ENCODE measurements at places on chromosomes 6 and 20.
A peak's percentile ranks its signal among the peaks of the same experiment; 100 is the strongest.

GRCh38 chr6:20605581-20605980 lies 71.3 kb downstream of the CDKAL1 start:
- DNase-seq = no peak

DNA sequence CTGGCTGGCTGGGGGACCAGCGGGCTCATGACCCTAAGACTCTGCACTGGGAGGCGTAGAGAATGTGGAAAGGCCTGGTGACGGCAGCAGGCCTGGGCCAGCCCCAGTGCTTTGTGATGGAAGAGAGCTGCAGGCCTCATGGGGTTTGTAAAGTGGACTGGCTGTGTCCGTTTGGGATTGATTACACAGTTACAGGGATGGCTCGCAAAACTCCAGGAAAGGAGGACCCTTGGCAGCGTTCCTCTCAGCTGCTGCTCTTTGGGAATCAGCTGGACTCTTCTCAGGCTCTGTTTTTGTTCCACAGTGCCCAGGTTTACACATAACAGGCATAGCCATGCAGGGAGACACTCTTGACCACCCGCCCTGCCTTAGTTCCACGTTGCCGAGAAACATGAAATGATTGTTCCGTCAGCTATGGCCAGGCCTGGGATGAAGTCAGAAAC lies 89.0 kb downstream of the SLX4IP start:
- DNase-seq = no peak

DNA sequence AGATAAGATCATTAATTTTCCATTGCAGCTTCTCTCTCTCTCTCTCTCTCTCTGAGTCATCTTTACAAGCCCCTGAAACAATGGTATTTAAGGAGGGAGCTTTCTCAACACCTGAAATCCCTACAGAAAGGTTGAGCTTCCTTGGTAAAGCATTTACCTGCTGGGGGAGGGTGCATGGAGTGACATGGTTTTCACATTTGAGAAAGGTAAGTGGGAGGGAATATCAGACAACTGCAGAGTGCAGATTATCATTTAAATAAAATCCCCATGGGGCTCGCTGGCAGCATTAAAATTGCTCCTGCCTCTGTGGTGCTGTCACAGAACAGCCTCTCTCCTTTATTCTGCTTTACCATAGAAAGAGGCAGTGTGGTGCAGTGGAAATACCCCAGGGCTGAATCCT lies 10.3 kb upstream of the PDYN start:
- no peak for DNase-seq

DNA sequence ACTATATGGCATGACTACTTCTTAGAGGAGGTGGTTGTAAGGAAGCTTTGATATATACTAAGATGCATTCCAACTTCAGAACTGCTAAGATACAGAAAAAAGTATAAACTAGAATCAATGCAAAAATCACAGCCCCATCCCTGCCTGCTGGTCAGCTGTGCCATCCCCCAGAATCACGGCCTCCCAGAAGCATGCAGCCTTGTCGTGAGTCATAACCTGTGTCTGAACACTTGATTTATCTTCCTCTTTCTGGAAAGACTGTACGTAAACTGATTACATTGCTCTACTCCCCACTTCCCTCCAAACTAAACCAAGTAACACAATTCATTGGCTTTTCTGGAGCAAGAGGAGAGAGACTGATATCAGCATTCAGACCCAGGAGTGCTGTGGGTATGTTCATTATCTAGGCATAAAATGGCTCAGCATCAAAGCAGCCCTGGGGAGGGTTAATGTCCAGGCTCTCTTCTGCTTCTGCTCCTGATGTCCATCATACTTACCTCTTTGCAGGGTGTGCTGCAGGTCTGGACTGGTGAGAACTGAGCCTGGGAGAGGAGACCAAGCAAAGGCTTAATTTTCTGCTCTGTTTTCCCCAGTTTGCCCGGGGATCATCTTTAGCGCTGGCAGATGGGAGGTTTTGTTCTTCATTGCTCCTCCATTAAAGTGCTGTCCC lies 18.4 kb downstream of the SCP2D1 start:
- DNase-seq = no peak

GRCh38 chr6:105898286-105898685 lies 187.8 kb upstream of the PRDM1 start:
- DNase-seq = peak; percentile 19

DNA sequence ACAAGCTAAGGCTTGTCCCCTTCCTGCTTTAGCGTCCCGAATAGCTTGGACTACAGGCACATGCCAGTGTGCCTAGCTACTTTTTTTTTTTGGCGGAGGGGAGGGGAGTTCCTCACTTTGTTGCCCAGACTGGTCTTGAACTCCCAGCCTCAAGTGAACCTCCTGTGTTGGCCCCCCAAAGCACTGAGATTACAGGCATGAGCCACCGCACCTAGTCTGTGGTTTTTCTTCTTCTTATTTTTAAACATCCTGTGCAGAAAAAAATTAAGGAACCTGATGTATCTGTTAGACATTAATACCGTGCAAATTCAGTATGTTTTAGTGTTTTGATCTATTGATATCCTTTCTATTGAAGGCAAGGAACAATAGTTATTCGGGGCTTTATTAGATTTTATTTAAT lies 25.7 kb downstream of the HIVEP1 start:
- DNase-seq = no peak

GRCh38 chr6:167543602-167544497 lies 219.0 kb downstream of the TTLL2 start:
- no peak for DNase-seq

GRCh38 chr6:13653296-13653695 lies 38.2 kb downstream of the NOL7 start:
- DNase-seq = no peak

GRCh38 chr6:44073612-44074438 lies 53.4 kb downstream of the MRPL14 start:
- peak; percentile 20 for DNase-seq

DNA sequence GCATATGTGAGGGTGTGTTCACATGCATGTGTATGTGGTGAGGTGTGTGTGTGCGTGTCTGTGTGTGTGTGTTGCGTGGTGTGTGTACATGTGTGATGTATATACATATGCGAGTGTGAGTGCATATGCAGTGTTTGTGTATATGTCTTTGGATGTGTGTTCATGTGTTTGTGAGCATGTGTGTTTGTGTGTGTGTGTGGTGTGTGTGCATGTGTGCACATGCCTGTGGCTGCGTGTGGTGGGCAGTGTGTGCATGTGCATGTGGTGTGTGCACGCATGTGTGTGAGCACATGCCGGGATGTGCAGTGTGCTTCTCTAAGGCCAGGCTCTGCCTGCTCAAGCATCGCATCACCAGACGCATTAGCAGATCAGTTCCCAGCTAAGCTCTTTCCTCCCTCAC lies 5.7 kb downstream of the THBS2 start:
- no peak for DNase-seq

GRCh38 chr6:150723857-150724256 lies 124.2 kb downstream of the PLEKHG1 start:
- DNase-seq = no peak

DNA sequence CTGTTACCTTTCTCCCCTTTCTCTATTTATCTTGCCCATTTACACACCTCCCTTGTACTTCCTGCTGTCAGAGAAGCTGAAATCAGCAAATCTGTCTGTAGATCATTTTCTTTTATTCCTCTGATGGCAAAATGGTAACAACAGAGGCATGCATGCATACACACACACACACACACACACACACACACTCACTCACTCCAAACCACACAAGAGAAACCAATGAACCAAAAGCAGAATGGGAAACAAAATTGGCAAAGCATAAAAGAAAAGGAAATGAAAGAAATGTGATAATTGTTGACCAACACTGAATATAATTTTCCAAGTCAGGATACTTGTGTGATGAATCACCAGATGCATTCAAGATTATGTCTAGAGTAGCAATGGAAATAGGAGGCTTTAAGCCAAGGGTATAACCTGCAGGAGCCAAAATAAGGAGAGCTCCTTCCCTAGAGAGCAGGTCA lies 172.4 kb downstream of the PLCB4 start:
- no peak for DNase-seq

- DNase-seq = no peak
These were observed 90.0 kb downstream of the RAMACL start for GRCh38 chr6:166496460-166496859.

DNA sequence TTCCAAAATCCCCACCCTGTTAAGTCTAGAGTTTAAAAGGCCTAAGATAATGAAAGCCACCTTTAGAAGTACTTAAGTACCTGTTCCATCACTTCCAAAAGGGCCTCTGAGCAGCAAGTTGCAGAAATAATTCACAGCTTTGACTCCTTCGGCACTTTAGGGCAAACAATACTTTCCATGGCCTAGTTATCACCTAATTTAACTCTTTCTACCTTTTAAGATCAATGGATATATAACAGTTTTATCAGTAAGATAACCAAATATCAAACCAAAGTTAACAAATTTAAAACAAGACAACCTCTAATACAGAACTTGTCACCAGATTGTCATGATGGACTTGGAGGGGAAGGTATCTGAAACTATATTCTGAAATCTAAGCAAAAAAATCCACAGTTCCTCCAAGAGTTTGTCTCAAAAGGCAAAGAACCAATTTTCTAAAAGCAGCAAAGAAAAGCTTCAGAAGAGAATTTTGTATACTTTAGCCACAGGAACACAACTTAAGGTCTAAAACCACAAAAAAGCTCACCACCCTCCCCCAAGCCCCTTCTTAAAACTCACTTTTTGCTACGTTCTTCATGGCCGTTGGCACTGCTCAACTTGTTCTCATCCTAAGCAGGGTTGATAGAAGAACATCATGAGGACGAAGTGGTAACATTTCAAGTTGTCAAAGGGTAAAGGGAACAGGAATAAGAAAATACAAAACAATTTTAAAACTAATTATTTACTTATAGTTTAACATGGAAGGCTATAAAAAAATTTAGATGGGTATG lies 3.5 kb downstream of the RBM39 start:
- DNase-seq = no peak

GRCh38 chr20:51096582-51097267 lies 73.8 kb upstream of the KCNG1 start:
- DNase-seq = no peak

DNA sequence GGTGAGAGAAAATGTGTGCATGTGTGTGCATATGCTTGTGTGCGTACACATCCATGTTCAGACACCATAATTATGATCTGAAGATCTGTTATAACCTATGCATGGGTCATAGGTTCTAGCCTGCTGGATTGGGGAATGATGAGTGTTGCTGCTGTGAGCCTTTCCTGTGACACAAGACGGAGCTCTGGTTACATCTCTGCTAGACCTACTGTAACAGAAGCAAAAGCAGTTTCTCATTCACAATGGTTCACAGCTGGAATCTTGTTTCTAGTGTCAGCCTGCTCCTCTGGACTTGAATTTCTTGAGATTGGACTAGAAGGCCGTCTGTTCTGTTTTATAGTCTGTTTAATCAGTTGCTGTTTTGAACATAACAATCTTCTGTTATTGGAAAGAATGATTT lies 40.1 kb downstream of the DEFB114 start:
- DNase-seq = no peak

DNA sequence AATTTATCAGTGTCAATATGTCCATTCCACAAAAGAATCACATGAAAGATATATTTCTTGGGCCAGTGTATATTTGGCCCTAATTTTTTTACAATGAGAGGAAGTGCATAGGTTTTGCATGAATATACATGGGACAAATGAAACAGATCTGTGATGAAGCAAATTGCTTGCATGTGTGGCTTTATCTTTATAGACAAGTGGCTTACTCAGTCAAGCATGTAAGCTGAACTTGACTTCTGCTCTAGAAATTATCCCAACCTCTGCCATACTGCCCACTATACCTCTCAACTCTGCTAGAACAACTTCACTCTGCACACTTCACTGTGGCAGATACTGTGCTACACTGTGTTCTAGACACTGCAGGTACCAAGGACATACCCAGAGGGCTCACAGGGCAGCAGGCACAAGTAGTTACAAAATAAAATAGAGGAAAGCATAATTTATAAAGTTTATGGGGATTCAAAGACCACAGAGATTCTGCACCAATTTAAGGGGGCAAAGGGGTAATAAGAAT lies 349.2 kb upstream of the HSF2 start:
- DNase-seq = no peak
